ENCODE measurements at places on chromosomes 1 and 21. TPM values are rescaled to one million over a fixed set of nuclear protein-coding genes. Genes with fewer than 3 reads are reported as not detected.

The RGS8 gene
- not detected for total RNA-seq

The CASP9 gene
- 5.6 TPM for total RNA-seq

The TNFSF4 gene
- total RNA-seq: 0.08 TPM

The HOOK1 gene
- 0.21 TPM for total RNA-seq

The ZNF648 gene
- not detected for total RNA-seq

The OR2T29 gene
- total RNA-seq: not detected

Data from A549 treated with Hydrocortisone at 1 μM for 4 hours (cell line).